ENCODE measurements at places on chromosomes 2 and 18.

DNA sequence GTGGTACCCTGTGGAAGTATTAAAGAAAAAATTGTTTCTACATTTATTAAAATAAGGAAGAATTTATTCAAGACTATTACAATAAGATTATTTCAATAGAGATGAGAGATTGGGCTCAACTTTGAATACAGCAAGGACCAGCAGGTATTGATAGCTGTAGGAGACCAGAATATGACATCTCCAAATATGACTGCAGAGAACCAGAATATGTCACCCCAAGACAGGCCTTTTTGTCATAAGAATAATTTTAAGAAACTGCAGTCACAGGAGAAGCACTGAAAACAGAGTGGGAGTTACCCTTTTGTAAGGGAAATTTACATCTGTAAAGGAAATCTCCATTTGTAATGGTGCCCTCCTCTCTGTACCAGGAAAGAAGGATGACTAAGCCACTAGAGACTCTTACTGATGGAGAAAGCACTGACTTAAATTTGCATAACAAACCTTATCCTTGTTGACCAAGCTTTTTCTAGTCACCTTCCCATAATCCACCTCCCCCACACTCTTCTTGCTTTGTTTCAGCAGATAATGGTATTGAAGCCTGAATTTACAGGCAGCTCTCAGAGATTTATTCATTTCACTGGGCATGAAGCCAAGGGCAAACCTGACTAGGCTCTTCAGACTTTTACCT, 145.1 kb upstream of the RMP24 start:
- DNase-seq = no peak

GRCh38 chr2:98446850-98447249, 2.2 kb downstream of the INPP4A start:
- DNase-seq = no peak

- DNase-seq = no peak
Measured at GRCh38 chr18:76973520-76974266, 151.3 kb downstream of the ZNF236 start.

DNA sequence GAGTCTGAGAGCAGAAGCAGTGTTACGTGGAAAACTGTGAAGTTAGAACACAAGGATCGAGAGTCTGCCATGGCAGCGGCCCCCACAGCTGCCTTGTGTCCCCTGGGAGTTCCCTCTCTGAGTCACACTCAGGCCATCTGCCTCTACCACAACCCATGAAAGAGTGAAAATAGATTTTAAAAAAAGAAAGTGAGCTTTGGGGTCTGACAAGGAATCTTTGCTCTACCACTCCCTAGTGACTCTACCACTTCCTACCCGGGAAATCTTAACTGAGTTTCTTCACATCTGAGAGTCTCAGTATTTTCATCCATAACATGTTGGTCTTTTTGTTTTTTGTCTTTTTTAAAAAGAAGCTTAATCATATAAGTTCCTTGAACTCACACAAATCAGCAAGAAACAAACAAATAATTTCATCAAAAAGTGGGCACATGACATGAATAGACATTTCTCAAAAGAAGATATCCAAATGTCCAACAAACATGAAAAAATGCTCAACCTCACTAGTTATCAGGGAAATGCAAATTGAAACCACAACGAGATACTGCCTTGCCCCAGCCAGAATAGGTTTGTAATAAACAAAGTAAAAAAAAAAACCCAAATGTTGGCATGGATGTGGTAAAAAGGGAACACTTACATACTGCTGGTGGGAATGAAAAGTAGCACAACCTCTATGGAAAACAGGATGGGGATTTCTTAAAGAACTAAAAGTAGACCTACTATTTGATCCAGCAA, 2.4 kb upstream of the MSGN1 start:
- DNase-seq = no peak

- DNase-seq = no peak
Measured at GRCh38 chr2:101130081-101130480, 21.1 kb downstream of the TBC1D8 start.

- DNase-seq = no peak
Measured at GRCh38 chr18:62998443-62998842, 283.1 kb downstream of the PHLPP1 start.

Data from large intestine (tissue), 12 donors.